ENCODE measurements at places on chromosomes 2 and 18.

GRCh38 chr2:236685361-236685760, 115.7 kb downstream of the ACKR3 start:
- no peak for DNase-seq

- DNase-seq = no peak
Observed at GRCh38 chr2:227016894-227017293, 147.1 kb downstream of the COL4A4 start.

GRCh38 chr2:226411727-226412360, 387.8 kb downstream of the IRS1 start:
- no peak for DNase-seq

DNA sequence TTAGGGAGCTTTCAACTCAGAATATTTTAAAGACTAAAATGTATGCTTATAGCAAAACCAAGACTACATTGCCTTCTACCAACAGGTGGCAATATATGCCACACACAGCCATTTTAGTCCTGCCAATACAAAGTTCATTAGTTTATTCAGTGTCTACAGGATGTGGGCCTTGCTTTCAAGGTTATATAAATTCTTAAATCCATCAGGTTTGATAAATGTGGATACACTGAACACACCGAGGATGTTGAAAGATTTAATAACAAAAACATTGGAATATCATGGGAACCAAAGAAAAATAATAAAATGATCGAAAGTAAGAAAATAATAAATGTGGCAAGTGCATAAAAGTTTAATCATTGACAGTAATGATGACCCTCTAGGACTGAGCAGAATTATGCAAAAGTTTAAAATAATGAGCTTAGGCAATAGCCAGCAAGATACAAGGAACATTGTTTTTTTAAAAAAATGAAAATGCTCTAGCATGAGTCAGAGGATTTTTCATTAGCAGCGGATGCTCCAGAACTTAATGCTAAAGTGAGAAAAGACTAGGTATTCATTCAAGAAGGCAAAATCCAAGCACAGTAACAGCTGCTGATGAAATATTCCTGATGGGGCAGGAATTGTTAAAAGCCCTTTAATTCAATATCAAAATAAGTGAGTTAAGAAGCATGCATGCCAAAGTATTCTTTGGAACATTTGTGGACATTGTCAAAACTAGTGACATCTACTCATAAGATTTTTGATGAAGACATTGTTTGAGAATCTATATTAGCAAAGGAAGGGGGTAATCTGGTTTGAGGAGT, 14.2 kb downstream of the SCN9A start:
- DNase-seq = no peak

DNA sequence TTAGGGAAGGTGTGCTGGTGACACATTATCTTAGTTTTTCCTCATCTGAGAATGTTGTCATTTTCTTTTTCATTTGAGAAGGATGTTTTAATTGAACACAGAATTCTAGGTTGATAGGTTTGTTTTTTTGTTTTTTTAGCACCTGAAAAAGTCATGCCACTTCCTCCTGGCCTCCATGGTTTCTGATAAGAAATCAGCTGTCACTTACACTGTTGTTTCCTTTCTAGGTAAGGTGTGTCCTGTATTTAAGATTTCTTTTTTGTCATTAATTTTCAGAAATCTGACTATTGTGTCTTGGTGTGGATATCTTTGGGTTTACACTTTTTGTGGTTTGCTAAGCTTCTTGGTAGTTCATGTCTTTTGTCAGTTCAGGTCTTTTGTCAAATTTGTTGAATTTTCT, 99.3 kb downstream of the ROCK1 start:
- no peak for DNase-seq

- DNase-seq = no peak
Observed at GRCh38 chr18:22238036-22238435, 68.6 kb downstream of the GATA6 start.
